ENCODE measurements at places on chromosomes 5 and 9. TPM values are rescaled to one million over a fixed set of nuclear protein-coding genes. Genes with fewer than 3 reads are reported as not detected.

- DNase-seq, result no peak
Observed at GRCh38 chr9:138060365-138060764, 182.8 kb downstream of the CACNA1B start.

GRCh38 chr5:144187699-144188294 lies 17.1 kb downstream of the KCTD16 start:
- peak; percentile 67 for DNase-seq

GRCh38 chr9:95167998-95168397 lies 149.5 kb downstream of the FANCC start:
- no peak for DNase-seq

GRCh38 chr9:37617832-37618231 lies 25.4 kb upstream of the TOMM5 start:
- no peak for DNase-seq

- no peak for DNase-seq
Observed at GRCh38 chr9:21770871-21771560, 31.4 kb upstream of the MTAP start.

PCDHA1 gene
- total RNA-seq, result not detected

FOXE1 gene
- not detected for total RNA-seq

DNA sequence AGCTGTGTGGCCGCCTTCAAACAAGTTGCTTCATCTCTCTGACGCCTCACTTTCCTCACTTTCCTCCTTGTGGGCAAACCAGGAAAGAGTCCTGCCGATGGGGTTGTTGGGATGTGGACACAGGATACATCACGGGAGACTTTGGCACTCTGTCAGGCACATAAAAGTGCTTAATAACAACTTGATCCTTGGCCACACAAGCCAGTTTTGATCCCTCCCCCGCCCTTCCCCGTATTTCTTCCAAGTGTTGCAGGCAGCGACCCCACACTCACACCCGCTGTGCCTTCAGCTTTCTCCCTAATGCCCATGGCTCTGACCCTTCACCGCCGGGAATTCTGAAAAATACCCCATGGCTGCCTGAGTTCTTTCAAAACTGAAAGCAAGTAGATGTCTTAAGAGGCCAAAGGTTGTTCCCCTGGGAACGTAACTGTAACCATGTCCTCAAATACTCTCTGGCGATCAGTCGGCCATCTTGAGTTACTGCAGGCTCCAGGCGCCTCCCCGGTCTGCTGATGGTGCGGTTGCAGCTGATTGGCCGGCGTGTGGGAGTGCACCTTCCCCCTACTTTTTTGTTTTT lies 59.8 kb downstream of the ARHGEF37 start:
- no peak for DNase-seq

DNA sequence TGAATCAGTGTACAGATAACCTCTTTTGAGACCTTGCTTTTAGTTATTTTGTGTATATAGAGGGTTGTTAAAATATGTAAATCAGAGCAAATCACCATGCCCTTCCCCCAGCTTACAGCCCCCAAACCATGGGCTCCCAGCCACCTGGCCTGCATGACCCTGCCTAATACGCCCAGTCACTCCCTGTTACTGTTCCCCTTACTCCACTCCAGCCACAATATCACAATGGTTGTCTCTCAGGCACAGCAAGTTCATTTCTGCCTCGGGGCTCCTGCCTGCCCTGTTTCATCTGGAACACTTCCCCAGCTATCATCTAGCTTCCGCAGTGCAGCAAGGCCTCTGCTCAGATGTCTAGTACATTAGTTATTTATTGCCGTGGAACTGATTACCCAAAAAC lies 5.0 kb upstream of the CARD19 start:
- no peak for DNase-seq

DNA sequence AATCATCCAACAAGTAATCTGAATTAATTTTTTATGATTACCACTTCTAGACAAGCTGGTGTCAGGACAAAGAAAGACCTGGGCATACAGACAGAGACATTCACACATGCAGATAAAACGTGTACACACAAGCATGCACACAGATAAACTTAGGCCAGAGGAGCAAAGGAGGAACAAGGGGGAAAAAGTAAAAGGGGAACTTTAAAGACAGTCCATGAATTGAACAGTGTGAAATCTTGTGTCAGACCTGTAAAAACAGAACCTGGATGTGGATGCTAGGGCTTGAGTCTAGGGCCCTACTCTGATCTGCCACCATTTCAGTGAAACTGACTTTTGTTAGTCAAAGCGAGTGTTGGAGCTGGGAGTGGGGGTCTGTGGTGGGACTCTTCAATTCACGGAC lies 11.2 kb upstream of the ZSWIM6 start:
- no peak for DNase-seq

DNA sequence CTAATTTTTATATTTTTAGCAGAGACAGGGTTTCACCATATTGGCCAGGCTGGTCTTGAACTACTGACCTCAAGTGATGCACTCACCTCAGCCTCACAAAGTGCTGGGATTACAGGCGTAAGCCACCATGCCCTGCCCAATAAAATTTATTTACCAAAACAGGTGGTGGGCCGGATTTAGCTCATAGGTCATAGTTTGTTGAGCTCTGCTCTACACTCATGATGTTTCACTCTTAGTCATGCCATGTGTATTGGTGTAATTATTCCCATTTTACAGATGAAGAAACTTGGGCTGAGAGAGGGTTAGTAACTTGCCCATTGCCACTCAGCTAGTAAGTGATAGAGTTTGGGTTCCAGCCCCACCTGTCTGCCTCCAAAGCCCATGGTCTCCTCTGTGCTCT lies 93.1 kb upstream of the WWC1 start:
- no peak for DNase-seq

DNA sequence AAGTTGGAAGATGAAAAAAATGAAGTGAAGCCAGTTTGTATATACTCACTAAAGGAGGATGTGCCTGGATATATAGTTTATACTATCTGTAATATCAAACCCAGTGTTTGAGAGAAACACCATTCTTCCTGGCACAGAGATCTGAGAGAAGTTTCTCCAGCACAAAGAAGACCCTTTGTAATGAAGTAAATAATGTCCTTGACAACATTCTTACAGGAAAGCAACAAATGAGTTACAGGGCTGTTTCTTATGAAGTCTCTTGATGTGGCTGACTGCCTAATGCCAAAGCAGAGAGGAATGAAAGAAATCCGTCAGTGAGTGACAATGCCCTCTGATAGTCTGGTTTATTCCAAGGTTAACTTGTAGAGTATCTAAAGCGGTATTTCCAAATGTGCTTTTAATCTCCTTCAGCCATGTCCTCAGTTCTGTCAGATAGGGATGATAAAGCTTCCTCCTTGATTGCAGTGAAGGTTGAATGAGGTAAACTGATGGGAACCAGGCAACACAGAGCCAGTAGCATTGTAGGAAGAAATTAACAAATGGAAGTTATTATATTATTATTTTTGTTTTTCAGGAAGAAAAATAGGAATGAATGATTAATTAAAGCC lies 123.1 kb upstream of the ZNF608 start:
- no peak for DNase-seq

GRCh38 chr5:159514229-159514810 lies 184.0 kb upstream of the IL12B start:
- no peak for DNase-seq

GRCh38 chr5:57804007-57804444 lies 321.4 kb upstream of the ACTBL2 start:
- no peak for DNase-seq

MYOT gene
- total RNA-seq, result 12.3 TPM

SH2D3C gene
- total RNA-seq, result 49.5 TPM

IFNA21 gene
- not detected for total RNA-seq

- no peak for DNase-seq
Observed at GRCh38 chr9:133359399-133360175, 3.2 kb downstream of the SURF2 start.

DNA sequence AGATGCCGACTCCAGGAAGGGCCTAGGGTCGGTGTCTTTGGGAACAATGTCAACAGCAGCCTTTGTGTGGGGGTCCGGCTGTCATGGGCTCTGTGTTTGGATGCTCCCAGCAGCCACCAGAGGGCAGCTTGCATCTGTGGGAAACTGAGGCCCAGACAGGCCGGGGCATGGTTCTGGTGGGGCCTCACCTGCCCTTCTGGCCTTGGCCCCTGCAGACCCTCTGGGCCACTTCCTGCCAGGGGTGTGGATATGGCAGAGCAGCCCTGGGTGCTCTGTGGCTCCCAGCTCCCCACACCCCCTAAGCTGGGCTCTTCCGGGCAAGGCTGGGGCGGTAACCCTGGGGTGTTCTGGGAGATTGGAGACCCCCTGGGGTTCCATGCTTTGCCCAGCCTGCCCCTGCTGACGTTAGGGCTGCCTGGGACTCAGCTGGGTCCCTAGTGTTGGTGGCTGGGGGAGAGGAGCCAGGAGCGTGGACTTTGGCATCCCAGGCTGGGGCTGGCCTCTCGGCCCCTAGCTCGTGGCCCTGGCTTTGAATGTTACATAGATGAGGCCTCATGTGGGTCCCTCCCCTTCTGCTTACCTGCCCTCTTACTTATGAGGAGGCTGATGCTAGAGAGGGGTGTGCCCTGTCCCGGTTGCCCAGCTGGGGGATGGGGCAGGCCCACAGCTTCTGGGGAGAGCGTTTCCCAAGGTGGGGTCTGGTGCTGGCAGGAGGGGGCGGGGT lies 38.3 kb downstream of the RXRA start:
- DNase-seq, result no peak

GRCh38 chr9:14831074-14831473 lies 79.2 kb downstream of the FREM1 start:
- DNase-seq, result no peak

- no peak for DNase-seq
Observed at GRCh38 chr5:58074717-58075116, 385.2 kb downstream of the PLK2 start.

CD274 gene
- 23.8 TPM for total RNA-seq

DNA sequence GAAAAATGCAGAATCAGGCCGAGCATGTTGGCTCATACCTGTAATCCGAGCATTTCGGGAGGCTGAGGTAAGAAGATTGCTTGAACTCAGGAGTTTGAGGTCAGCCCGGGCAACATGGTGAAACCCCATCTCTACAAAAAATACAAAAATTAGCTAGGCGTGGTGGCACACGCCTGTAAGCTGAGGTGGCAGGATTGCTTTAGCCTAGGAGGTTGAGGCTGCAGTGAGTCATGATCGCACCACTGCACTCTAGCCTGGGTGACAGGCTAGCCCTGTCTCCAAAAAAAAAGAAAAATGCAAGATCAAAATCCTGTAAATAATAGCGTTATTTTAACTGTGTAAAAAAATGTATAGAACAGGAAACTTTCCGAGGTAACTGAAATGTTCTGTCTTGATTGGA lies 39.4 kb downstream of the RNF44 start:
- DNase-seq, result no peak

- no peak for DNase-seq
Observed at GRCh38 chr9:134230942-134231325, 66.6 kb upstream of the RNU6ATAC start.

HMCN2 gene
- total RNA-seq, result 7.5 TPM

RASGEF1C gene
- total RNA-seq, result not detected

DNA sequence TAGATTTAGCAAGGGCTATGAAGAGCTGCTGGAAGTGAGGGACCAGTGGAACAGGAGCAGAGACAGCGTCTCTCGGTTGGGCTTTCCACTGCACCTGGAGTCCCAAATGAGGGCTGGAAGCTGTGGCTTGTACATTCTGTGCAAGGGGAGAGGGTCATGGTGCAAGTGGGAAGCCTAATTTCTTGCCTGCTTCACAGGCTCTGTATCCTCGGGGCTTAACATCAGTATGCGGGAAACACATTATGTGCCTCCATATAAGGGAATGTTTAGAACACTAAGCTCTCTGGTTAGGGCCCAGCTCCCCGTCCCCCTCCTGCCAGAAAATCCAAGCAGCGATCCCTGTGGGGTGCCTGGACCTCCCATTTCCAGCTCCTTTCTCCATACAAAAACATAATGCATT lies 89.0 kb upstream of the NIPAL4 start:
- DNase-seq, result no peak

DNA sequence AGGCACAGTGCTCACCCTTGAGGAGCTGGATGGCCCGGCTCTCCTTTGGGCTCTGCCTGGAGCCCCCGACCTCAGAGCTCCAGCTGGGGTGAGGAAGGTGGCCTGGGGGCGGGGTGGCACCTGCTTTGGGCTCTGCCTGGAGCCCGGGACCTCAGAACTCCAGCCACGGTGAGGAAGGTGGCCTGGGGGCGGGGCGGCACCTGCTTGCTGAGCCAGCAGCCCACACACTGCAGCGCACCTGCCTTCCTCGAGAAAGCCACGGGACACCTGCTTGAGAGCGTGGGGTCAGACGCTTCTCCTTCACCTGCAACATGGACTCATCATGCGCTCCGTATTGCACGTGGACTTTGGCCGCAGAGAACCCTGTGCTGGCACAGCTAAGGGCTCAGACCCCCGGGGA lies 51.8 kb downstream of the IRX2 start:
- DNase-seq, result no peak

DNA sequence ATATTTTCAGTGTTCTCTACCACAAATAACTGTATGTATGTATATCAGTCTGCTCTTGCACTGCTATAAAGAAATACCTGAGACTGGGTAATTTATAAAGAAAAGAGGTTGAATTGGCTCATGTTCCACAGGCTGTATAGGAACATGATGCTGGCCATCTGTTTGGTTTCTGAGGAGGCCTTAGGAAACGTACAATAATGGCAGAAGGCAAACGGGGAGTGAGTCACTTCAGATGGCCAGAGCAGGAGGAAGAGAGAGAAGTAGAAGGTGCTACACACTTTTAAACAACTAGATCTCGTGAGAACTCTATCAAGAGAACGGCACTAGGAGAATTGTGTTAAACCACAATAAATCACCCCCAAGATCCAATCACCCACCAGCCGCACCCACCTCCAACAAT lies 121.7 kb downstream of the ADAMTS6 start:
- DNase-seq, result no peak

PCDHB2 gene
- 1.4 TPM for total RNA-seq

GRCh38 chr5:37495210-37495609 lies 116.1 kb downstream of the WDR70 start:
- DNase-seq, result no peak

DNA sequence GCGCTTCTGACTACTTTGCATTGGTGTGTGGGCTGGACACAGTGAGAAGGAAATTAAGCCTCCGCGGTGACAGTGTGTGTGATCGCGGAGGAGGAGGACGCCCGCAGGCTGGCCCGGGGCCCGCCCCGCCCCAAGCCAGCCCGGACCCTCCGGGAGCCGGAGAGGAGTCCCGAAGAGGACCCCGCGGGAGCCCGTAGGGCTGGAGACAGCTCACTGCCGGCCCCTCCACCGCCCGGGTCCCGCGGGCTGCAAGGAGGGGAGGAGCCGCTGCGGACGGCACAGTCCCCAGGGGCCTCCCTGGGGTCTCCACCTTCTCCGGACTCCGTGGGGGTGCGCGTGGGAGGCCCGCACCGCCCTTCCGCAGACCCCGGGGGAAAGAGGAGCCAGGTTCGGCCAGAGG lies 146.4 kb upstream of the ERCC6L2 start:
- no peak for DNase-seq

DNA sequence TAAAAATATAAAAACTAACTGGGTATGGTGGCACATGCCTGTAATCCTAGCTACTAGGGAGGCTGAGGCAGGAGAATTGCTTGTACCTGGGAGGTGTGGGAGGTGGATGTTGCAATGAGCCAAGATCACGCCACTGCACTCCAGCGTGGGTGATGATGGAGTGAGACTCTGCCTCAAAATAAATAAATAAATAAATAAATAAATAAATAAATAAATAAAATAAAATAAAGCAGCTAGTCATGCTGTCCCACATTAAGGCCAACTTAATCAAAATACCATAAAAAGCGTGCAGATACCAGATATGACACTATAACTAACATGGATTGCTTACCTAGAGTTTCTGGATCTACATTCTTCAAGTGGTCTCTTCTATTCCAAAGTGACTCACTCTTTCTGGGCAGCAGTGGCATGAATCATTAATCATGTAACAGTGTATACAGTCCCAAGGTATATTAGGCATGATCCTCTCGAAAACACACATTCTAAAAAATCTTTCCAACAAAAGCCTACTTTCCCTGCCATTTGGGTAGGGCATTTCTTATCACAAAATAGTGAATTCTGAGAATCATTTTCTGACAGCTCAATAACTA lies 187.1 kb downstream of the ELAVL2 start:
- no peak for DNase-seq

CSF2 gene
- not detected for total RNA-seq

Measured in ascending aorta (tissue), 2 donors.